ENCODE measurements at places on chromosomes 12 and 14.

DNA sequence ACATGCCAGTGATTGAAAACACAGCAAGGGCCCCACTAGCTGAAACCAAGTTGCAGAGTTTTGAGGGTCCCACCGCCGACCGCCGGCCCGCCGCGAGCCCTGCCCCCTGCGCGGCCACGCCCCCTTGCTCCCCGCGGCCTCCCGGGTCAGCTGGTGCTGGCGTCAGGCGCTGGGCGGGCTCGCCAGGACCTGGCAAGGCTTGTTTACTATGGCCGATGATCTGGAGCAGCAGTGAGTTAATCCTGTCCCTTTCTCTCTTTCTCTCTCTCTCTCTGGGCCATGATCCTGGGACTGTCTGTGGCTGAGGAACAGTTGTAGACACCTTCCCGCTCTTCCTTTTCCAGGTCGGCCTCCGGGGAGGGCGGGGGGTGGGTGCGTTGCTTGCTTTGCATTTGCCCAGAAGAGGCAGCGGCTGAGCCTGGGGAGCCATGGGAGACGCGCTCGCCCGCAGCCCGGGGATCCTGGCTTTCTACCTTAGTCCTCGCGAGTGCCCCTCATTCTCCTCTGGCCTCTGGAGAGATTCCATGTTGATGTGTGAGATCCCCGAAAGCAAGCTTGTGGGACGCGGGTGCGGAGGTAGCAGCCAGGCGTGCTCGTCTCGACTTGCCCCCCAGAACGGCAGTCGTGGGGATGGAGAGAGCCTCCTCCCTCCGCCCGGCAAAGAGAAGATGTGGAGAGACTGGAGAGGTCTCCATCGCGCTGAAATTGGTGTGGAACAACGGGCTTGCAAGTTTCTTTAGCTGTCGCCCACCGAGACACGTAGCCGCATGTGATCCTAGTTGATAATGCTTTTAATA is at the start of gene ABHD4:
TSS of gene ABHD4 (plus strand) at position 202 of the 797 bp plus-strand sequence. CDS start at position 209, 7 bp downstream.
- peak; percentile 74 for DNase-seq
- peak within 1 kb of the TSS; percentile 74 for H3K27ac ChIP-seq
- H3K4me1 ChIP-seq: peaks cover 10% of the 10 kb centered on the region
- H3K4me3 ChIP-seq: peak within 1 kb of the TSS; percentile 90
- H3K36me3 ChIP-seq: peaks cover 12% of the 10 kb centered on the region
- H3K27me3 ChIP-seq: no peaks in the 10 kb centered on the region

DNA sequence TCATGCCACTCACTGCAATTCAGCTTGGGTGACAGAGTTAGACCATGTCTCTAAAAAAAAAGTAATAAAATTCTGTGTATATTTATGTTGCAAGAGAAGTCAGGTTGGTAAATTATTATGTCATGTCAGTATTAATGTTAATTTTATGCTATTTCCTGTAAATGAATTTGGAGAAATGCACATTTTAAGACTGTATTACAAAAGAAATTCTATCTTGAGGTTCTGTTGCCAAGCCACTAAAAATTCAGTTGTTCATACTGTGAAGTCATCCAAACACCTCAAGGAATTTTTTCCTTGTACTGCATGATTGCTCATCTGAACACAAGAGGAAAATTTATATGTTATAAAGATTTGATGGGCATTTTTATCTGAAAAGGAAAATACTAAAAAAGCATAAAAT is 23.3 kb upstream of the HMGA2 start:
- H3K4me1 ChIP-seq: no peaks in the 10 kb centered on the region
- no peak overlapping the region for H3K4me3 ChIP-seq
- H3K27me3 ChIP-seq: no peaks in the 10 kb centered on the region
- no peak overlapping the region for H3K27ac ChIP-seq

- H3K4me1 ChIP-seq: no peaks in the 10 kb centered on the region
- H3K27ac ChIP-seq: no peak overlapping the region
- DNase-seq: no peak
- H3K27me3 ChIP-seq: no peaks in the 10 kb centered on the region
- no peak overlapping the region for H3K4me3 ChIP-seq
Measured at GRCh38 chr14:56324856-56325699, 206.9 kb downstream of the PELI2 start.

DNA sequence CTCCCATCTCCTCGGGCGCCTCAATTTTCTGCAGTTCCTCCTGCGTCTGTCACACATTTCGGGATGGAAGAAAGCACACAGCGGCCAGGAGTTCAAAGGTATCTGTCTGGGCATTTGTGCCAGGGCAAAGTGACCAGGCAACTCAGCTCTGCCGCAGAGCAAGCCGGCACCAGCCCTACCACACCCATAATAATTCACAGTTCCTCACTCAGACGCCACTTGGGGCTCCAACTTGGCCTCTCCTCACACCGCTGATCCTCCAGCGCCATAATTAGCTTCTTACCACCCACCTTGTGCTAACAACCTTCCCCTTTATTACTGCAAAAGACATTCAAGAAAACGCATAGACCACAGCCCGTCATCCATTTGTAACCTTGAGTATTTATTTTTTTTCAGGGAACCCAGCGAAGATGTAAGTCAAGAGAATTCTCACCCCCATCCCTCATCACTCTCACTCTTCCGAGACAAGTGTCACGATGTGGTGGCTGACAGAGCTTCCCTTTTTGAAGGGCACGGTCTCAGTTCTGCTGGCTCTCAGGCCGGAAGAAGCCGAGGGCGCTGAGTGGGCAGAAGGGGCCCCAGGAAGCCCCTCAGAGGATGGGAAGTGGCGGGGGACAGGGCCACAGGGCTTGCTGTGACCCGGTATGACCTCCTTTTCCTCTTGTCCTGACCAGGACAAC is 25.2 kb upstream of the NCOR2 start:
- peaks cover 6% of the 10 kb centered on the region for H3K4me1 ChIP-seq
- no peak overlapping the region for H3K4me3 ChIP-seq
- no peak overlapping the region for H3K27ac ChIP-seq
- no peak for DNase-seq

- no peaks in the 10 kb centered on the region for H3K36me3 ChIP-seq
- peaks cover 8% of the 10 kb centered on the region for H3K27me3 ChIP-seq
- H3K27ac ChIP-seq: no peak overlapping the region
- DNase-seq: no peak
Measured at GRCh38 chr14:61219256-61219655, 61.9 kb downstream of the TMEM30B start.

DNA sequence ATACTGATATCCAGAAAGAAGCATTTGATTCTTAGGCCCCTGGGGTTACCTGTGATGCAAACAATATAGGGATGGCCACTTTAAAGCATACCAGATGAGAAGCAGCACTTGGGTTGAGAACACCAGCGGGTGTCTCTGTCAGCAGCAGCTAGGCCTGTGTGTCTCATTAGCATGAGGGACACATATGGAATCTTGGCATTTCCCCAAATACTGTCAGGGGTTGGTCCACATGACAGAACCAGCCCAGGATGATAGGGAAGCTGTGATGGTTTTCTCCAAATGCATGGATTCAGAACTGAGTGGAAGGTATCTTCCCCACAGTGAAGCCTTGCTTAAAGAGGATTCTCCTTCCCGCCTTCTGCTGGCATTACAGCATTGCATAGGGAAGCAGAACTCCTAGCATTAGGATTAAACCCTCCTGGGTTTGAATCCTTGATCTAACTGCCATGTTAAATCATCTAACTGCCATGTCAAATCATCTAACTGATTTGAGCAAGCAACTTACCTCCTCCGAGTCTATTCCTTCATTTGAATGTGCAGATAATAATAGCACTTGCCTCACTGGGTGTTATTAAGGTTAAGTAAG is 111.5 kb upstream of the WSCD2 start:
- no peak for DNase-seq
- H3K27ac ChIP-seq: no peak overlapping the region
- H3K36me3 ChIP-seq: no peaks in the 10 kb centered on the region
- H3K27me3 ChIP-seq: peaks cover 4% of the 10 kb centered on the region
- no peaks in the 10 kb centered on the region for H3K4me1 ChIP-seq
- H3K4me3 ChIP-seq: no peak overlapping the region

DNA sequence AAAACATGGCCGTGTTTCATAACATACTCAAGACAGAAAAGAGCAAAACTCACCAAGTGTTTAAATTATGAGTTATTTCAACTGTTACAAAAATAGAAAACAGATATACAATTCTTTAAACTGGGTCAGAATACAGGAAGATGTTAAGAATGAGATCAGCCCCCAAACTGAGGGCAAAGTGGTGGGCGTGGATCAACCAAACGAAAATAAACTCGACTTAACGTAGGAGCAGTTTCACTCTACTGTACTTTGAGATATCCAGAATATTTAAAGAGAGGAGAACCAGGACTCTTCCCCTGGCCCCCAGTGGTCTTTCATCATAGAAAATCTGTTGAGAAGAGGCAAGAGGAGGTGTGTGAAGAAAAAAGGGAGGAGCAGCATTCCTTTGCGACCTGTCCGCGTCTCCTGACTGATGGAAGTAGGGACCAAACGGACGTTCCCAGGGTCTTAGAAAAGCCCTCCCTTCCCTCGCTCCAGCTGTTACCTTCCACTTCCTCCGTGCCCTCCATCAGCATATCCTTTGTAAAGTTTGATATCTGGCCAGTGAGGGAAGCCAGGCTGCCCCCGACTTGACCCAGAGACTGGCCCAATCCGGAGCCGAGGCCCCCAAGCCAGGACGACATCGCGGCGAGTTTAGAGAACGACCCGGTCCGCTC is 668 bp downstream of the TRIP11 start:
- peak; percentile 11 for DNase-seq
- peaks cover 38% of the 10 kb centered on the region for H3K4me1 ChIP-seq
- no peaks in the 10 kb centered on the region for H3K27me3 ChIP-seq
- H3K27ac ChIP-seq: peak overlapping the region; percentile 89

DNA sequence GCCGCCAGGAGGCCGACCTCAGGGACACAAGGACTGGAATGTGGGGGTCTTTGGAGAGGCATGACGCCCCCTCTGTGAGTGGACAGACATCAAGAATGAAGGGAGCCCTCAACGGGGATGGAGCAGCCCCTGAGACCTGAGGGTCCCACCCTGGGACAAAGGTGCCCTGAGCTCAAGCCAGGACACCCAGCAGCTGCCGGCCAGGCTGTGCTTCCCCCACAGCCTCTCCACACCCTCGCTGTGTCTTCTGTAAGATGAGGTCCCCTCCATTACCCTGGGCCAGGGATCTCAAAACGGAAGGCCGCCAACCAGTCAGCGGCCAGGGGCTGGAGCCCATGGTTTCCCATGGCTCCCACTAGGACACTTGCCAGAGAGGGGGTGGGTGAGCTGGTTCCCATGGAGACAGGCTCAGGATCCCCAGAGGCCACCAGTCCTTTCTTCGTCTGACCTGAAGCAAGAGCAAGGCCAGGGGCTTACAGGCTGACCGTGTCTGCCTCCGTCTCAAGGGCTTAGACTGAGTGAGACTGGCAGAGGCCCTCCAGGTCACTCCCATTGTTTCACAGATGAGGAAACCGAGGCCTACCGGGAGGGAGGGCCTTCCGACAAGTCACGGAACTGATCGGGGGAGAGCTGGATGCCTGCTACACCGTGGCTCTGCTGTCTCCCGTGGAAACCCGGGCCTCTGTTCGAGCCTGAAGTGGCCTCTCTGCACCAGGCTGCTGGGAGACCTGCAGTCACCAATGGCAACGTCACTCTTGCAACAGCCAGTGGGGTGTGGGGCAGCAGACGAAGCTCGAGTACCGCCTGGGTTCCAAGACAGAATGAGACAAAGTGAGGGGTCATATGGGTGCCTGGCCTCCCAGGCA is 91.7 kb upstream of the DIO3 start:
- no peaks in the 10 kb centered on the region for H3K4me1 ChIP-seq
- H3K36me3 ChIP-seq: no peaks in the 10 kb centered on the region
- no peak for DNase-seq

- no peak for DNase-seq
- H3K4me3 ChIP-seq: no peak overlapping the region
- no peaks in the 10 kb centered on the region for H3K36me3 ChIP-seq
- H3K27me3 ChIP-seq: no peaks in the 10 kb centered on the region
- H3K4me1 ChIP-seq: no peaks in the 10 kb centered on the region
Measured at GRCh38 chr14:64943556-64943955, 1.0 kb upstream of the GPX2 start.

- no peak overlapping the region for H3K4me3 ChIP-seq
- H3K36me3 ChIP-seq: no peaks in the 10 kb centered on the region
- H3K27me3 ChIP-seq: no peaks in the 10 kb centered on the region
- H3K27ac ChIP-seq: no peak overlapping the region
- H3K4me1 ChIP-seq: no peaks in the 10 kb centered on the region
Measured at GRCh38 chr12:117046011-117046369, 53.2 kb downstream of the TESC start.

GRCh38 chr12:2396448-2396871 is 343.7 kb downstream of the CACNA1C start:
- no peaks in the 10 kb centered on the region for H3K4me1 ChIP-seq
- no peak for DNase-seq
- no peaks in the 10 kb centered on the region for H3K27me3 ChIP-seq
- no peak overlapping the region for H3K4me3 ChIP-seq
- no peak overlapping the region for H3K27ac ChIP-seq
- H3K36me3 ChIP-seq: no peaks in the 10 kb centered on the region
